ENCODE measurements at places on chromosomes 11 and 22.

- no peak for DNase-seq
Observed at GRCh38 chr22:29167032-29167911, 38.4 kb upstream of the EMID1 start.

GRCh38 chr11:7639643-7640025 is 33.7 kb downstream of the CYB5R2 start:
- DNase-seq: no peak

DNA sequence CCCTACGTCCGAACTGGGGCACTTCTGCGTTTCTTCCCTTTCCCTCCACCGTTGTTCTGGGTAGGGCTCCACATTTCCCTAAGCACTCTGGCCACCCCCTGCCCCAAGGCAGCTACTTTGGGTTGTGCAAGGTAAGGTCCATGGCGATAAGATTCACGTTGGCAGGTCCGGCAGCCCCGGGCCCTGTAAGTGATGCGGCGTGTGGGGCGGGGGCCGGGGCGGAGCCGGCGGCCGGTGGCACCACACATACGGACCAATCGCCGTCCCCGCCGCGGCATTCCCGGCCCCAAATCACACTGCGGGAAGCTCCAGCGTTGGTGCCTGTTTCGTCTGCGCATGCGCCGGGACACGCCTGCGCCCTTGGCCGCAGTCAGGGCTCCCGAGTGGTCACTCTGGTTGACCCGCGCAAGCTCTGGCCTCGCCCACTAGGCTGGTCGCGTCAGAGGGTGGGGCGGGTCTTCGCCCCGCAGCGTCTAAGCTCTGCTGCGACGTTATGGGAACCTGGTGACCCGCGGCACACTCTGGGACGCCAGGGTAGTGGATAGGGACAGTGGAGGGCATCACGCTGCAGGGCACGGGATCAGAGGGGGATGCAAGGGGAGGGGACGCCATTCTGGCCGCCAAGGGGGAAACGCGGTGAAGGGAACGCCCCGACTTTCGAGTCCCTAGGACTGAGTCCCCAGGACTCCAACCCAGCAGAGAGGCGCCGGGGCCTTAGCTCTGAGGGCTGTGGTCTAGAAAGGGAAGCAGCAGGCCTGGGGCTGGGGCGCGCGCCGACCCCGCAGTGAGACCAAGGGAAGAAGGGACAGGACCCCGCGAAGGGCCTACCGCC is 1.6 kb downstream of the FADS1 start:
- peak; percentile 99 for DNase-seq

GRCh38 chr22:32987081-32987631 is 71.0 kb downstream of the SYN3 start:
- no peak for DNase-seq

DNA sequence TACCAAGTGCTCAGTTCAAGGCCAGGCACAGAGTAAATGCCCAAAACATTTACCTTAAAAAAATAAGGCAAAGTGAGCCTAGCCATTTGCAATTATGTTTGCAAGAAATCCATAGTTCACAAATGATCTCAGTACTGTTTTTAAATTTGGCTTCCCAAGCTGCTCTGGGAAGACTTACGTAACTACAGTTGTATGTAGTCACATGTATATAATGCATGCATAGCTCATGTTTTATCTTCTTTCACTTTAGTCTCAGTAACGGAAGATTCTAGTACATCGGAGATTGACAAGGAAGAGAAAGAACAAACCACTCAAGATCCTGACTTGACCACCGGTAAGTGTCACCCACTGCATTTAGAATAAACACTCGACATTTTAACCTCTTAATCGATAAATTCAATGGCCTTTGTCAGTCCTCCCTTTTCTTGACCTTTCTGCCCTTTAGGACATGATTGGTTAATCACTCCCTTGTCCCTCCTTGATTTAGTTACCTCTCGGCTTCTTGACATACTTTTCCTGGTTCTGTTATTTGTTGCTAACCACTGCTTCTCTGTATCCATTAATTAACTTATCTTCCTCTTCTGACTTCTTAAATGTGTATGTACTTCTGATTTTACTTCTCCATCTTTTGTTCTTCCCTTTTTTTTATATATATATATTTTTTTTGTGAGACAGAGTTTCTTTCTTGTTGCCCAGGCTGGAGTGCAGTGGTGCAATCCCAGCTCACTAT is 18.0 kb upstream of the JHY start:
- DNase-seq: no peak

Data from NCI-H774 (cell line).